ENCODE measurements at places on chromosomes 11 and 22. TPM values are rescaled to one million over a fixed set of nuclear protein-coding genes. Genes with fewer than 3 reads are reported as not detected.

The VSIG10L2 gene
- total RNA-seq, result not detected

The TEX54 gene
- total RNA-seq, result not detected

The OR52J3 gene
- not detected for total RNA-seq

The POTEH gene
- not detected for total RNA-seq

The CLMP gene
- 324 TPM for total RNA-seq

The EMID1 gene
- 0.28 TPM for total RNA-seq

The RFPL1 gene
- not detected for total RNA-seq

The PMM1 gene
- total RNA-seq, result 17.2 TPM

The OR5T2 gene
- not detected for total RNA-seq

The SHANK3 gene
- 0.19 TPM for total RNA-seq

The ADM gene
- total RNA-seq, result 1,405 TPM

The SYT7 gene
- 0.19 TPM for total RNA-seq

The APOL6 gene
- total RNA-seq, result 18.6 TPM

The CRYBB2 gene
- not detected for total RNA-seq

The FGF3 gene
- not detected for total RNA-seq

The OR52I2 gene
- total RNA-seq, result not detected

The PRODH gene
- not detected for total RNA-seq

The C22orf23 gene
- 0.19 TPM for total RNA-seq

Measured in regular cardiac myocyte (primary cell).